ENCODE measurements at places on chromosomes 16 and 17.

DNA sequence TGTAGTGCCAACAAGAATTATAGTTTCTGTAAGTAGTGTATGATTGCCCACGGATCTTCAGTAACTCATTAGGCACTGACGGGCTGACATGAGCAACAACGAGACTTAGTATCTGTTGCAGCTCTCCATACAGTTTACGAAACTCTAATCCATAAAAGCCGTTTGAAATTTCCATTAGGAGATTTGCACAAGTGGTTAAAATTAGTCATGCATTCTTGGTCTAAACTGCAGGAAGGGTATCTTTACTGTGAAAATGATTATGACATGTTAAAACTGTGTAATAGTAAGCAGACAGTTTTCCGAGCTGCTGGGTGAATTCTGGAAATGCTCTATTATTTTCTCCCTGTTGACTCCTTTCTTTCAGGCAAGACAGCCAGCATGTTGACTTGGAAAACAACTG is 605.0 kb downstream of the WWOX start:
- DNase-seq, result no peak

GRCh38 chr17:77839698-77840512 is 118.6 kb upstream of the TNRC6C start:
- DNase-seq, result no peak

DNA sequence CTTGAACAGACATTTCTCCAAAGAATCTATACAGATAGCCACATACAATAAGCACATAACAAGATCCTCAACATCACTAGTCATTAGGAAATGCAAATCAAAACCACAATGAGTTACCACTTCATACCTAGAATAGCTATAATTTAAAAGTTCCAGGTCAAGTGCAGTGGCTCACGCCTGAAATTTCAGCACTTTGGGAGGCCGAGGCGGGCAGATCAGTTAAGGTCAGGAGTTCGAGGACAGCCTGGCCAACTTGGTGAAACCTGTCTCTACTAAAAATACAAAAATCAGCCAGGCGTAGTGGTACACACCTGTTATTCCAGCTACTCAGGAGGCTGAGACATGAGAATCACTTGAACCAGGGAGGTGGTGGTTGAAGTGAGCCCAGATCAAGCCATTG is 19.9 kb downstream of the RANBP10 start:
- no peak for DNase-seq

DNA sequence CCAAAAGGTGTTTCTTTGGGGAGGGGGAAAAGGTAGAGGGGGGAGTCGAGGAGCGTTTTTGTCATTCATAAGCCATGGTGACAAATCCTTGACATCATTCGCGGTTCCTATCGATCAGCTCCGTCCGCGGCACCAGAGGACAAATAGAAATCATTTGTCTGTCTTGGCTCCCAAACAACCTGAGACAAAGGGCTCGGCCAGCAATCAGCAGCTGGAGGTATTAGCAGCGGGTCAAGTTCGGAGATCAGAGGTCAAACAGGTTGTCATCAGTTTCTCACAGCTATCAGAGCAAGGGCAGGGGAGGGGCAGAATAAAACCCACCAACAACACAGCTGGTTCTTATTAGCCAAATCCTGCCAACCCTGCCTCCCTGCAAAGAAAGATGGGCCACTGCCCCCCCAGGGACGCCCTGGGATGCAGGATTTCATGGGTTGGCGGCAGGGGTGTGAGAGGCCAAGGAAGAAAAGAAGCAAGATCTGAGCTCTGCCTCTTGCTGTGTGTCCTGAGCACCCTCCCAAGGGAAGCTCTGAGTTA is 145.3 kb upstream of the LHX1 start:
- no peak for DNase-seq

GRCh38 chr16:50252874-50253513 is 13.4 kb upstream of the ADCY7 start:
- no peak for DNase-seq

DNA sequence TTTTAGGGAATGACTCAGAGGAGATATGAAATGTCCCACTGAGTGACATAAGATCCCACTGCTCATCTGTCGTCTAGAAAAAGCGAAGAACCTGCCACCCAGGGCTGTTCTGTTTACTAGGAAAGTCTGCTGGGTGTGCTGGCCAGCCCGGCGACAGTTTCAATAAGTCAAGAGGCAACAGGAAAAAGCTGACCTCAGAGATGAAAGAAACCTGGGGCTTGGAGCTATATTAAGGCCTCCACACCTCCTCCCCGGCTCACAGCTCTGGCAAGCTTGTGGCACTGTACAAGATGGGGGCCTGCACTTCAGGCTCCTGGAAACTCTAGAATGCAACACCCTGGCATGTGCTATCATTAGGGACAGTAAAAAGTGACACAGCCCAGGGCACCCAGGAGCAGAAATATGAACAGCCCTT is 10.6 kb downstream of the ZFHX3 start:
- DNase-seq, result no peak

GRCh38 chr17:49753959-49754391 is 10.0 kb downstream of the FAM117A start:
- no peak for DNase-seq

GRCh38 chr16:69522041-69522578 is 43.7 kb upstream of the NFAT5 start:
- no peak for DNase-seq

GRCh38 chr17:6578491-6578890 is 22.1 kb upstream of the PITPNM3 start:
- DNase-seq, result no peak

GRCh38 chr17:40340327-40340726 is 24.2 kb downstream of the GJD3 start:
- DNase-seq, result no peak

DNA sequence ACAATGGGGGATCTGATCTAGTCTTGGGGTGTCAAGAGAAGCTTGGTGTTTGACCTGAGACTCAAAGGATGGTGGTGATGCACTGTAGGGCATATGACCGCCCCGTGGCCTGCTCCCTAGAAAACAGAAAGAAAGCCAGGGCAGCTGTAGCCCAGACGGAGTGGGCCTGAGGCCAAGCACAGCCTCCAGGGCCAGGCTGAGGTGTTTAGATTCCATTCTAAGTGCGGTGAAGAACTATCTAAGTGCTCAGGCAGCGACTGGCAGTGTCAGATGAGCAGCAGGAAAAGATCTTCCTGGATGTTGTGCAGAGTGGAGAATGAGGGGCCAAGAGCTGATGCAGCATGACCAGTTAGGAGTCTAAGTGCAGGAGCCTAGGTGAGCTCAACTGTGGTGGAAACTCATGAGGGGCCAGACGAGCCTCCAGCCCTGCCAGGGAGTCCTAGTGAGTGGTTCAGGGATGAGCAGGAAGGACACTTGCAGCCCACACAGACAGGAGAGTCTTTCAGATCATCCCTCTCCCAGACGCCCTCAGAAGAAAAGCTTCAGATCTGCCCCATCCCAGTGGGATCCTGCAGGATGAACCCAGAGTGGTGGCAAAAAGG is 314.2 kb upstream of the CCL2 start:
- no peak for DNase-seq

DNA sequence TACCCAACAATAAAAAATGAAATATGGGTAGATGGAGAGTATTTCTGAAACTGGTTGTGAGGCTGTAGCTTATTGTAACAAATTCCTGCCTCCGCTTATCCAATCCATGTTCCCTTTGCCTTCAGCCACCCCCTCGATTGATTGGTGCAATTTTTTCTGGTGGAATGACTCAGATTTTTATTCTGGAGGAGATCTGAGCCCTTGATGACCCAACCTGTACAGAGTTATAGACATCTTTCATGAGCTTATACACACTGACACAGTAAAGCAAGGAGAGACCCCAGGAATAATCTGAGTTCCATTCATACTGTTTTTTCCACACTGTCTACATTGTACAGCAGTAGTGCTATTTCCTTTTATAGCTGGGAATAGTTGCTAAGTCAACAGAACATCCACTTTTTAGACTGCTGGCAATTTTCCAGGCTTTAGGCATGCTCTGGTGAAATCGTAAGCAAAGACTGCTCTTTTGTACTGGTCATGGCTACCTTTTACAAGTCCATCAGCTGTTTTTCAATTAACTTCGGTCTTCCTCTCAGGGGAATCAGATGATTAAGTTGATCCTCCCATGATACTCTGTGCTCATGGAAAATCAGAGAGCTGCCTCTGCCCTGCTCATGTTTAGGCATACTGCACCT is 30.1 kb downstream of the CCL4 start:
- no peak for DNase-seq

GRCh38 chr17:67011527-67012175 is 32.7 kb upstream of the CACNG1 start:
- DNase-seq, result no peak

- no peak for DNase-seq
These were observed at the start of gene MEIOC for GRCh38 chr17:44655983-44656710. TSS of gene MEIOC (plus strand) at chr17:44656468. CDS start at chr17:44656614, 146 bp downstream.

DNA sequence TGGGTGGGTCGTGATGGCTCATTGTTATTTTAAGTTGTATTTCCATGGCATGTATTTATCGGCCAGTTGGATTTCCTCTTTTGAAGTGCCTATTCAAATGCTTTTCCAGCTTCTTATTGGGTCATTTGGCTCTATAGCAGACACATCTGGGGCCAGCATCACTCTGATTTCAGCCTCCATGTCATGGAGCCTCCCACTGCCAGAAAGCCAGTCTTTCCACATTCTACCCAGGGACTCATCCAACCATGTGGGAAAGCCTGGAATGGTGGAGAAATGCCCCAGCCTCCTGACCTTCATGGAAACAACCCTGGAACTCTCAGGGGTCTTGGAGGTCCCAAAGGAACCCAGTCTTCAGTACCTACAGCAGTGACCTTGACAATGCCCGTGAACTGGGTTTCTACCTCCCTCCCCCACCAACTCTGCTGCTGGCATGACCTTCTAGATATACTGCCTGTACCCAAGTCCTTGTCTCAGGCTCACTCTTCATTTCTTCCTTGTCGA is 33.8 kb upstream of the ADGRG1 start:
- DNase-seq, result no peak

All from C1 segment of cervical spinal cord (tissue), 14 donors.